ENCODE measurements at places on chromosomes 1 and 21.
A peak's percentile ranks its signal among the peaks of the same experiment; 100 is the strongest.

GRCh38 chr1:234975122-234975940 is 153.3 kb downstream of the TOMM20 start:
- no peaks in the 10 kb centered on the region for H3K36me3 ChIP-seq
- H3K27ac ChIP-seq, result peak overlapping the region; percentile 68
- H3K4me1 ChIP-seq, result peaks cover 80% of the 10 kb centered on the region
- DNase-seq, result no peak
- no peaks in the 10 kb centered on the region for H3K27me3 ChIP-seq

DNA sequence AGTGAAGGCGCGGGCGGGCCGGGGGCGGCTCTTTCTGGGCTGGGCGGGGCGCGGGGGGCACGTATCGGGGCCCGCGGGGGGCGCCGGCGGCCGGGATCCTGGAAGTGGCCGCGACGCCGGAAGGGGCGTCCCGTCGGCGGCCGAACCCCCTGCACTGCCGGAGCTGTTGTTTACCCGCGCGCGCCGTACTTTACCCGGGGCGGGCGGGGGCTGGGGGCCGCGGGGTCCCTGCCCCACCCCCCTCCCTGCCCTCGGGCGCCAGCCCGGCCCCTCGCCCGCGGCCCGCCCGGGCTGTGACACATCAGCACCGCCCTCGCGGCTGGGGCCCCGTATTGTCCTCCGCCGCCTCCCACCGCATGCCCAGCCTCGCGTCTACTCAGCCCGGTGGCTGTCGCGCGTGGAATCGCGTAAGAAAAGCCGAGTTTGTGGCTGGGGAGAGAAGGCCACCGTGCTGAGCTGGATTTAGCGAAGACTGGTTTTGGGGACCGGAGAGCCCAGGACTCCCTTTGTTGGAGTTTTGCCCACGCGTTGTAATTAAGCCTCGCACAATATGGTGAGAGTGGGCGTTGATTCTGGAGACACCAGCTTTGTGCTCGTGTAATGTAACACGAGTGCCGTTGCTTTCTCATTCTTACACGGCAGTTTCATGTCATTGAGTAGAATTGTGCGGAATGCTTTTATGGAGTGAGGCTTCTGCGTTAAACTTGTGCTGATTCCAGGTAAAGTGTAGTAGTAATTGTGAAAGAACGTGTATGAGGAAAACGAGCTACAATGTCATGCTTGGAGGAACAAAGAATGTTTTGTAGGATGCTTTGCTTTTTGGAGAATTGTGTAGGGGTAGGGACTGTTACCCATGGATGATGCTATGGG is 559 bp downstream of the BACH1 start:
- no peaks in the 10 kb centered on the region for H3K36me3 ChIP-seq
- peak overlapping the region; percentile 88 for H3K4me3 ChIP-seq
- H3K4me1 ChIP-seq, result peaks cover 65% of the 10 kb centered on the region
- H3K27me3 ChIP-seq, result no peaks in the 10 kb centered on the region
- H3K27ac ChIP-seq, result peak overlapping the region; percentile 95

GRCh38 chr1:156281281-156281680 is 1.3 kb downstream of the SMG5 start:
- peak; percentile 47 for DNase-seq
- peaks cover 24% of the 10 kb centered on the region for H3K36me3 ChIP-seq
- H3K4me1 ChIP-seq, result peaks cover 25% of the 10 kb centered on the region
- H3K27ac ChIP-seq, result peak overlapping the region; percentile 97

DNA sequence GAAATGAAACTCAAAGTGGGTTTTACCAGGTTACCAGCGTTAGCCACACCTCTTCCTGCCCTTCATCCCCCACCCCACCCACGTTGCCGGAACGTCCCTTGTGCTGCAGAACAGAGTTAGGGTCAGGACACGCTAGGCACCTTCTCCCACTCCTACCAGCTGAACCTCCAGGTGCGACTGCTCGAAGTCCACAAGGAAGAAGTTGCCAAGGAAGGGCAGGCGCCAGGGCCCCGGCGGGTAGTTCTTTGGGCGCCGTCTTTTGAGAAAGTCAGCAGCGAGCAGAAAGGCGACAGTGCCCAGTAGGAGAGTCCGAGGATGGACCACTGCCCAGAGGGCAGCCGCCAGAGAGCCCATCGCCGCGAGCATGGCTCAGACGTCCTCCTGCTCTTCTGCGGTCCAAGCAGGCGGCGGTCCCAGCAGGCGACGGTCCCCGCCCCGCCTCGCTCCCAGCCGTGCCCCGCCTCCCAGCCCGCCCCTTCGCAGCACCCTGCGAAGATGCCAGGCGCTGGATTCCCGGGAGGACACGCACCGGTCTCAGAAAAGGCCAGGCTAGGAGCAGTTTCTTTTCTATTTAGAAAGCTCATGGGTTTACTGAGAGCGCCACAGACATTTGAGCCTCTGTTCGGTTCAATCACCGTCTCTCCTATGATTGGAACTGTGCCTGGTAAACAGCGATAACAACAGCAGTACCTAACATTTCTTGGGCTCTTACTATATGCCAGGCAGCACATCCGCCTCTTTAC is at the start of gene CYP2J2:
Gene CYP2J2 (minus strand): TSS at position 393 of the 743 bp plus-strand sequence. CDS start 27 bp downstream, at position 366.
- H3K4me3 ChIP-seq, result peak within 1 kb of the TSS; percentile 87
- peak within 1 kb of the TSS; percentile 75 for H3K27ac ChIP-seq
- peaks cover 5% of the 10 kb centered on the region for H3K36me3 ChIP-seq

GRCh38 chr1:37047542-37047941 is 13.2 kb upstream of the GRIK3 start:
- peaks cover 29% of the 10 kb centered on the region for H3K27me3 ChIP-seq
- H3K36me3 ChIP-seq, result no peaks in the 10 kb centered on the region
- no peak overlapping the region for H3K4me3 ChIP-seq
- no peak overlapping the region for H3K27ac ChIP-seq
- DNase-seq, result no peak

- DNase-seq, result peak; percentile 39
- H3K36me3 ChIP-seq, result no peaks in the 10 kb centered on the region
- H3K27ac ChIP-seq, result peak overlapping the region; percentile 89
- peaks cover 35% of the 10 kb centered on the region for H3K4me1 ChIP-seq
- H3K4me3 ChIP-seq, result peak overlapping the region; percentile 68
These were observed 89.7 kb upstream of the RUNX1 start for GRCh38 chr21:35138665-35139381.

DNA sequence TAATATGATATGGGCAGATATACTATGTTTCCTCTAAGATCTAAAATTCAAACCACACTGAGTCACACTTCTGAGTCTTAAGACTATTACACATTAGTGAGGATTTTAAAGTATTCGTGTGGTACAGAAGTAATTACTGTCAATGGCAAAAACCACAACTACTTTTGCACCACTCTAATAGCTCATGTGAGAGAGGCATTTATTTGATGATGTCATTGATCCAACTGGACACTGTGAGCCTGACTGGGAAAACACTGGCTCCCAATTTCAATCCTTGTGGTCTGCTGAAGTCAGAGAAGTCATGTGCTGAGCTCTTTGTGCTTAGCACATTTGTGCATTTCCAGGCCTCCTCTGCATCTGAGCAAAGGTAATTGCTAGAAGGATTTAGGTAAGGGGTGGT is 377.8 kb downstream of the USH2A start:
- DNase-seq, result no peak
- no peaks in the 10 kb centered on the region for H3K27me3 ChIP-seq
- H3K36me3 ChIP-seq, result no peaks in the 10 kb centered on the region
- H3K27ac ChIP-seq, result no peak overlapping the region

DNA sequence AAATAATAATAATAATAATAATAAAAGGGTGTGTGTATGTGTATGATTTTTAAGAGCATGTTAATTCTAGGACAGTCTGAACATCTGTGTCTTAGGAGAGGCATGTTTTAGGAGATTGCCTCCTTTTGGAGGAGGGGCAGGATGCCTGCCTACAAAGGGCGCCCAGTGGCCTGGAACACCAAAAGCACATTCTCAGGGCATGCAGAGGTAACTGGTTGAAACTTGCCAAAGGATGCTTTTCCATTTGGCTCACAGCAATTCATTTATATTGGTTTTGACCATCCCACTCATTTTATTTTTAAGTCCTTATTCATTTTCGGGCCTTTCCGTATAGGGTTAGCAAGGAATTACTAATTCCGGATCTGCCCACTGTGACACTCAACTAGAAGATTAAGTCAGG is 21.1 kb upstream of the LAMC2 start:
- no peak for DNase-seq
- H3K27ac ChIP-seq, result no peak overlapping the region
- H3K27me3 ChIP-seq, result no peaks in the 10 kb centered on the region
- H3K4me3 ChIP-seq, result no peak overlapping the region

Measured in stimulated activated naive B cell treated with anti-CD40 and anti-IgM and Interleukin-4, amounts not matched to agents 10 μg/mL and 1 μg/mL and 100 μg/mL, for 72 hours (primary cell).